ENCODE measurements at places on chromosomes 2 and 18. TPM values are rescaled to one million over a fixed set of nuclear protein-coding genes. Genes with fewer than 3 reads are reported as not detected.
A peak's percentile ranks its signal among the peaks of the same experiment; 100 is the strongest.

The NGEF gene
- total RNA-seq: 20.7 TPM

The CPLX4 gene
- not detected for total RNA-seq

The AQP12A gene
- total RNA-seq: 0.97 TPM

GRCh38 chr2:158539176-158540005, 82.6 kb downstream of the PKP4 start:
- DNase-seq: no peak
- peaks cover 10% of the 10 kb centered on the region for H3K4me1 ChIP-seq
- no peaks in the 10 kb centered on the region for H3K27me3 ChIP-seq
- no peak overlapping the region for H3K4me3 ChIP-seq
- peaks cover 18% of the 10 kb centered on the region for H3K36me3 ChIP-seq

The SERPINB13 gene
- total RNA-seq: 3.7 TPM

- peaks cover 18% of the 10 kb centered on the region for H3K4me1 ChIP-seq
- H3K36me3 ChIP-seq: peaks cover 9% of the 10 kb centered on the region
- no peak overlapping the region for H3K4me3 ChIP-seq
- no peak overlapping the region for H3K27ac ChIP-seq
Observed at GRCh38 chr2:28135324-28135723, 244.8 kb downstream of the BABAM2 start.

DNA sequence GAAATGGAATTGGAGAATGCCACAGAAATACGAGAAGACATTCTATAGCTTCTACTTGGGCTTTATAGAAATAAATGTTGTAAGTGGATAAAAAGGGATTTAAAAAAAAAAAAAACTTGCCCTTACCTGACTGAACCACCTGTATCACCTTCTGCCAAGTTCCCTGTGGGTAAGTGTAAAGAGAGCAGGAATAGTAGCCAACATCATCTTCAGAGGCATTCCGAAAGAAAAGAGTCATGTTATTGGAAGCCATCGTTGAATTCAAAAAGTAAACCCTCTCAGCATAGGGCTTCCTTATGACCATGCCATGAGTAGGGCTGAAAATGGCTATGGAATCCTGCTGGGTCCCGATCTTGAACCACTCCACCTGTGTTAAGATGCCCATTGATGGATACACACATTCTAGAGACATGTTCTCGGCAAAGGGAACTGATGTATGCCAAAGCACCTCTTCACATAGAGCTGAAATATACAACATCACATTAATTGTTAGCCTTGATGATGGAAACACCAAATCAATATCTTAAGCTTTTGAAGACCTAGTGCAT, 991 bp downstream of the CD226 start:
- H3K36me3 ChIP-seq: no peaks in the 10 kb centered on the region
- H3K4me1 ChIP-seq: peaks cover 4% of the 10 kb centered on the region
- H3K27me3 ChIP-seq: no peaks in the 10 kb centered on the region
- H3K27ac ChIP-seq: no peak overlapping the region

GRCh38 chr2:160364364-160364763, 129.2 kb downstream of the RBMS1 start:
- no peak overlapping the region for H3K27ac ChIP-seq
- no peak overlapping the region for H3K4me3 ChIP-seq
- DNase-seq: no peak
- H3K36me3 ChIP-seq: peaks cover 23% of the 10 kb centered on the region

- peaks cover 12% of the 10 kb centered on the region for H3K27me3 ChIP-seq
- H3K36me3 ChIP-seq: no peaks in the 10 kb centered on the region
- H3K27ac ChIP-seq: no peak overlapping the region
- no peak for DNase-seq
- H3K4me1 ChIP-seq: peaks cover 2% of the 10 kb centered on the region
Observed at GRCh38 chr2:129751409-129751808, 228.1 kb upstream of the RAB6C start.

The POU3F3 gene
- total RNA-seq: 0.14 TPM

- no peaks in the 10 kb centered on the region for H3K36me3 ChIP-seq
- no peak overlapping the region for H3K4me3 ChIP-seq
- peaks cover 18% of the 10 kb centered on the region for H3K4me1 ChIP-seq
Observed at GRCh38 chr2:12685145-12685544, 31.6 kb upstream of the TRIB2 start.

GRCh38 chr18:78980777-78981380, 1.3 kb downstream of the SALL3 start:
- H3K36me3 ChIP-seq: no peaks in the 10 kb centered on the region
- H3K4me1 ChIP-seq: peaks cover 11% of the 10 kb centered on the region
- peak overlapping the region; percentile 81 for H3K4me3 ChIP-seq
- H3K27me3 ChIP-seq: peaks cover 77% of the 10 kb centered on the region

DNA sequence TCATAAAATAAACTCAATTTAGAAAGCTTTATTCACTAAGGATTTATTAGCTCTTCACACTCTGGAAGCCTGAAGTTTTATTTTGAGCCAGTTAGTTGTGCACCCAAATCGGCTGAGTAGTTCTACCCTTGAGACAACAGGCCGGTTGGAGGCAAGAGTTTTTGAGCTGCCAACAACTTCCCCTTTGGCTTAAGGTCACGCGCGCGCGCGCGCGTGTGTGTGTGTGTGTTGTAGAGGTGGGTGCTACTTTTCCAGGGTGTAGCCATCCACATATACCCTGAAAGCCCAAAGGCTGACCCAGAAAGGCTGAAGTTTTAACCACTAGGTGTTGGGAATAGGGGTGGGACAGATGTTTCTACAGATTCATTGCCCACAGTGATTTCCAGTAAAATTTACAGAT, 150.2 kb upstream of the LHCGR start:
- no peak overlapping the region for H3K4me3 ChIP-seq
- H3K4me1 ChIP-seq: peaks cover 16% of the 10 kb centered on the region
- no peak for DNase-seq
- peaks cover 3% of the 10 kb centered on the region for H3K27me3 ChIP-seq

DNA sequence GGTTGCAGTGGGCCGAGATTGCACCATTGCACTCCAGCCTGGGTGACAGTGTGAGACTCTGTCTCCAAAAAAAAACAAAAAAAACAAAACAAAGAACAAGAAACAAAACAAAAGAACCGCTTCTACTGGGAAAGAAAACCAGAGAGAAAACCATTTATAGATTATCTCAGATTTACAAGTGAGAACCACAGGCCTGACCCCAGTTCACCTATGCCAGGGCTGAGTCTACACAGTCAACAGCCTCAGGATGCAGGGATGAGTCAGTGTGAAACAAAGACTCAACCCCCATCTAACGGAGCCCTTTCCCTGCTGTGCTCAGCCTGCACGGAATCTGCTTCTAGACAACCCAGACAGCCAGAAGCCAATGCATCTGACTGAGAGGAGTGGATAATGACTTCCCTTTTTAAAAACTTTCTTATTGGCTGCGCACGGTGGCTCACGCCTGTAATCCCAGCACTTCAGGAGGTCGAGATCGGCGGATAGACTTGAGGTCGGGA, 25.5 kb upstream of the YWHAQ start:
- no peak overlapping the region for H3K4me3 ChIP-seq
- no peak overlapping the region for H3K27ac ChIP-seq
- no peak for DNase-seq
- peaks cover 33% of the 10 kb centered on the region for H3K4me1 ChIP-seq
- no peaks in the 10 kb centered on the region for H3K36me3 ChIP-seq
- no peaks in the 10 kb centered on the region for H3K27me3 ChIP-seq

The GPR35 gene
- 3.6 TPM for total RNA-seq

DNA sequence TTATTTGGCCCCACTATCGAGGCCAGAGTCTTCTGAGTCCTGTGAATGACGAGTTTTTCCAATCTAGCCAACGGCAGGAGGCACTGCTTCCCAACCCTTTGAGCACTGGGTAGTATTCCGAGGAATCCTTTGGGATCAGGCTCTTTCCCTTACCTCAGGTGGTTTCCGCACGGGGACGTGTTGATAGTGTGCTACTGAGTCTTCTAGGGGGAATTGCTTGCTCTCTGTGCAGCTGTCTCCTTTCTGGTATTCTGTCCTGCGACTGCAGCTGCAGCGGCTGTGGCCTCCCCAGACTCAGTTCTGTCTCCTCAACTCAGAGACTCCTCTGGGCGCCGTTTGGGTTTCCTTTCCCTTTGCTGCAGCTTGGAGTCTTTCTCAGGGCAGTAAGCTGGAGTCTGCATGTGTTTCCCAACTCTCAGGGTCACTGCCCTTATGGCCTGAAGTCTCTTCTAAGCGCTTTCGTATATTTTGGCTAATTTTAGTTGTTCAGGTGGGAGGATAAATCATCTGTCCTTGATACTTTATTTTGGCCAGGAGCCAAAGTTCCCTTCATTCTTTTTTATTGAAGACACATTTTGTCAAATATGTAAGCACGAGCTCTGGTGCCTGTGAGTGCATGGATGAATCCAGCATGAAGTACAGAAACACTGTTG, 118.4 kb downstream of the MAP4K4 start:
- peaks cover 54% of the 10 kb centered on the region for H3K4me1 ChIP-seq
- no peak overlapping the region for H3K4me3 ChIP-seq
- no peak for DNase-seq
- no peak overlapping the region for H3K27ac ChIP-seq

The FEV gene
- total RNA-seq: 51.1 TPM

The ATOH8 gene
- 13.7 TPM for total RNA-seq
